ENCODE measurements at places on chromosomes 2 and 18.

- DNase-seq = no peak
Measured at GRCh38 chr2:108933691-108934117, 55.3 kb downstream of the EDAR start.

DNA sequence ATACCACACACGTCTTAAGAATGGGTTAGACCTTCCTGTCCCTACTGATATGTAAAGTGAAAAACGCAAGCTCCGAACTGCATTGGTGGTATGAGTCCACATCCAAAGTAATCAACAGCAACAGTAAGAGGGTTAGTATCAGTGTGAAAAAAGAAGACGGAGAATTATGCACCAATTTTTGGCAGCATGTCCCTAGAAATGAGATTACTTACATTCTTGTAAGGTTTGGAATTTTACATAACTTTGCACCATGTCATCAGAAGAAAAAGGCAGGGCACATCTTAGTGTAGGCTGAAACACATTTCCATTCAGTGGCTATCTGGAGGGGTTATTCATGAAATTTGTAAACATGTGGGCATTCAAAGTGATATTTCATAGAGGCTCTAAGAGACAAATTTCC lies 88.2 kb downstream of the LONRF2 start:
- no peak for DNase-seq

- no peak for DNase-seq
Measured at GRCh38 chr18:10424585-10425307, 29.7 kb upstream of the APCDD1 start.

DNA sequence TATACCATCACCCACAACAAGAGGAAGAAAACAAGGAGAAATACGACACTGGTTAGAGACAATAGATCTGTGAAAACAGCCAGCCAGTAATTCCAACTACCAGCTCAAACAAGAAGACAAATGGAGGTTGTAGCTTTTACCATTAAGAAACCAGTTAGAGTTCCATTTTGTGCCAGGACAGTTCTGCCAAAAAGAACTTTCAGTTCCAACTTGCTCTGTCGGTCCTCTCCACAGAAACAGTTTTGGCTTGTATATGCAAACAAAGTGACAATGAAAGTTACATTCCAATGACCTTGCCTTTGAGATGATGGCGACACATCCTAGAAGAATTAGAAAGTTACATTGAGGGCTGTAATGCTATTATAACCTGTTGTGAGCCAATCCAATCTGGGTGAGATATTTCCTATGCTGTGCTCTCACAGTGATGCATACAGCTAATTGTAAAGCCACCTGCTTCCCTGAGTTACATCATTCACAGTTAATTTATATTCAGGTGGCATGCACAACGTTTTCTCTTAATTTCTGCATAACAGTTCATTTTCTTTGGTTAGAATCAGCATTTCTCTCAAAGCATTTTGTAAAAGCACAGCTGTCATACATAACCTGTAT lies 1378.4 kb upstream of the PIK3C3 start:
- DNase-seq = no peak

DNA sequence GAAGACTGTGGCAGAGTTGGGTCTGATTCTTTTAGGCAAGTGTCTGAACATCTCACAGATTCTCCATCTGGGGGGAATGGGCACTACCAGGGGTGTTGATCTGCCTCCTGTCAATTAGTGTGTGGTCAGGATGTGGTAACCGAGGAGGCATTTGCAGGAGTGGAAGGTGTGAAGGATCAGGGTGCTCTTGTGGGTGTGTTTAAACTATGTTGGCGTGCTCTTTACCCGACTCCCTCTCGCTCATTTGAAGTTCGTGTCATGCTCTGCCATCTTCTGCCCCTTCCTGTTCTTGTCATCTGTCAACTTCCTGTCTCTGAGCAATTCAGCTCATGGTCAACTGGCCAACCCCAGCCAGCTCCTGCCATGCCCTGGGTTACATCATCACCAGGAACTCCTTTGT lies 107.9 kb downstream of the RTN4 start:
- DNase-seq = no peak

- DNase-seq = no peak
Measured at GRCh38 chr18:2912357-2913299, 65.8 kb downstream of the EMILIN2 start.

DNA sequence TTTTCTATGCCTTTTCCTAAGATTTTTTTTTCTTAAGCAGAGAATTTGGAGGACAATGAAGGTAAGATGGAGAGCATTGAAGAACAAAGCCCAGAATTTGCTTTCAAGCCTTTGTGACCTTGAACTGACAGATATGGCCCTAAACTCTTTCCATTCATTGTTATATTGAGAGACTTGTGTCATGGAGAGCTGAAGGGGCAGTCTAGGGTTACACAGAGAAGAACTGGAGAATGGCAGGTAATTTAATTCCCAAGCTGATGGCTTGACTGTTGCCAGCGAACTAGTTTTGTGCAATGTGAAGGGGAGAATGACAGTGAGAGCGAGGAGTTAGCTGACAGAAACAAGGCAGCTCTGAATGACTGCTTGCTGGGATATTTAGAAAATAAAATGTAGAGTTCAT lies 1344.2 kb downstream of the LRP1B start:
- DNase-seq = no peak

GRCh38 chr18:9726936-9727335 lies 18.8 kb downstream of the RAB31 start:
- no peak for DNase-seq

- DNase-seq = no peak
Measured at GRCh38 chr2:208545403-208546042, 138.9 kb downstream of the PTH2R start.

- no peak for DNase-seq
Measured at GRCh38 chr2:219722276-219722879, 94.9 kb downstream of the SLC4A3 start.

DNA sequence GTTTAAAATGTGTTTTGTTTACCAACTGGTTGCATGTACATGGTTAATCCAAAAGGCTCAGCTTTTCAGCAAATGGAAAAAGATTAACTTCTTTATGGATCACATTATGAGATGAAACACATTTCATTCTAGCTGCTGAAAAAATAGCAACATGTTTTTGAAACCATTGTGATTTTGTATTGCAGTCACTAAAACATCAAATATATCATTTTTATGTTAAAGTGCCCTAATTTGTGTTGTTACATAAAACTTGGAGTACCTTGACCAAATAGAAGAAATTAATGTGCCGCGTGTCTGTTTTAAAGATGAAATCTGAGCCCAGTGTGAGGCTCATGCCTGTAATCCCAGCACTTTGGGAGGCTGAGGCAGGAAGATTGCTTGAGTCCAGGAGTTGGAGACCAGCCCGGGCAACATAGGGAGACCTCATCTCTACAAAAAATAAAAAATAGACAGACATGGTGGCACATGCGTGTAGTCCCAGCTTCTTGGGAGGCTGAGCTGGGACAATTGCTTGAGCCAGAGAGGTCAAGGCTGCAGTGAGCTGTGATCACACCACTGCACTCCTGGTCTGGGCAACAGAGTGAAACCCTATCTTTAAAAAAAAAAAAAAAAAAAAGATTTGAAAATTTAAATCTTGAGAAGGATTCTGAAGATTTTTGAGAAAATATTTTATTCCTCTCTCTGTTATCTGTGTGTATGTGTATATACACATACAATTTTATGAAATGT lies 96.6 kb downstream of the FMNL2 start:
- no peak for DNase-seq

- DNase-seq = no peak
Measured at GRCh38 chr18:71370095-71370494, 1081.2 kb downstream of the SOCS6 start.

DNA sequence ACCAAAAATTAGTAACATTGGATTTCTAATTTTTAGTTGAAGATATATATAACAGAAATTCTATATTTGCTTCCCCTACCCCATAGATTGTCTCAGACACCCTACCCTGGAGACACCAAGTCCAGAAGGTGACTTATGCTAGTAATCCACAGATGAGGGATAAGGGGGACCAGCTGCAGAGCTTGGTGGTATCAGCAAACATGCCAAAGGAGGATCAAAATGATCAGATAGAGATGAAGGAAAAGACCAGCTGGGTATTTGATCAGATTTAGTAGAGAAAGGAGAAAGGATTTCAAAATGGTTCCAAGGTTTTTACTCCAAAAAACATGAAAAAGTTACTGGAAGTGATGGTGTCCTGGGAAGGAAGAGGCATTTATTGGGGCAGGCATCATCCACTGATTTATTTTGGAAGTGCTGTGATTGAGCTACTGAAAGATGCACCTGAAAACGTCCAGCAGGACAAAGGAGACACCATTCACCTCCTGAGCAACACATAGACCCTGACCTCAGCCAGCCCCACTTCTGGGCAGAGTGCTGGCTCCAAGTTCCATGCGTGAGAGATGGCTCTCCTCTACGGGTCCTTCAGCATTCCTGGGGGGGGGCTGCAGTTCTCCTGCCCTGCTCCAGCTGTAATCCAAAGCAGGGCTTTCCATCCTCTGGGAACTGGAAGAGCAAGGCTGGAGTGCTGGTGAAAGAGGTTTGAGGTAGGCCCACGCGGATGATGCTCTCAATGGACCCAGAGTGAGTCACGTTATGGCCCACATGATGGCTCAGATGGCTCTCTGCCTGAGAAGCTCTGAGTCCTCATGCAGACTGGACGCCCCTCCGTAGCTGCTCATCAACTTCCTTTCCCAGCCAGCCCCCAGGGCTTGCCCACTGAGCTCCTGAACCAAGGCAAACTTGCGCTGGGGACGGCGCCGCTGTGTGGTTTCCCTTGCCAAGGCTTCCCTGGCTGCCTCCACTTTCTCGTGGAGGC lies 3.7 kb upstream of the LRRFIP1 start:
- no peak for DNase-seq

GRCh38 chr2:26644188-26644835 lies 3.1 kb upstream of the CIB4 start:
- DNase-seq = no peak

DNA sequence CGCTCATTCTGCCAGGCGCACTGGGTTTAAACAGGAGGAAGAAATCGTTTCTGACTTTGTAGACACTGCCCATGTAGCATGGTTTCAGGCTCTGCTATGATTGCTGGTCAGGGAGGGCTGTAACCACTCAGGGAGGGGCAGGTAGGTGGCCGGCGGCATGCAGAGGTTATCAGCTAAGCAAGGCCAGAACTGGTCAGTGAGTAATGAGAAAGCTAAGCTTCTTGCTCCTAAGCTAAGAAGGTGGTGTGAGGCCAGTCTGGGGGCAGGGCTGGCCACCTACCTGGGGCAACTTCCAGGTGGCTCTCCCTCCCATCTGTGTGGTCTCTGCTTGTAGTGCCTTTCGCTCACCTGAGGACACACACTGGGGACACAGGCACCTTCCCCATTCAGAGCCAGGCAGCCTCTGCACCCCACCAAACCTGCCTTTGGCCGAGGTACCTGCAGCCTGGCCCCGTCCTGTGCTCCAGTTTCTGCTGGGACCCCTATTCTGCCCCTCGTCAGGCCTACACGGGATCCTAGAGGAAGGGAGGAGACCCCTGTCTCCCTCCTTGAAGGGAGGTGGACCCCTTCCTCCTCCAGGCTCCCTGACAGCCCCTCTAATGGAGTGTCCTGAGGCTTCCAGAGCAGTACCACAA lies 195.9 kb downstream of the SEPTIN10 start:
- no peak for DNase-seq

DNA sequence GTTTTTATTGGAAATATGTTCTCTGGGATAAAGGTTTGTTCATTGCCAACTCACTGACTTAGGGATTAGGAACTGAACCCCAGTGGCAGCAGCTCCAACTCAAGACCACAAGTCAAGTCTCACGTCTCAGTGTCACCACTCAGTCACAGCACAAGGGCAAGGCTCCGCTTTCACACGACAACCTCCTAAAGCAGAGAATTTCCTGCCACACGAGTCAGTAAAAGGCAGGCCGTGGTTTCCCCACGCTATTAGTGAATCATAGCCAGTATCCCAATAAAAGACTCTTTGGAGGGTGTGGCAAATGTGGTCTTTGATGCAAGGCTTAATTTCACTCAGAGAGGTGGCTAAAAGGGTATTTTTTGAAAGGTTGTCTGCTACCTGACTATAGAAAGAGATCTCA lies 57.6 kb downstream of the PIEZO2 start:
- DNase-seq = no peak

DNA sequence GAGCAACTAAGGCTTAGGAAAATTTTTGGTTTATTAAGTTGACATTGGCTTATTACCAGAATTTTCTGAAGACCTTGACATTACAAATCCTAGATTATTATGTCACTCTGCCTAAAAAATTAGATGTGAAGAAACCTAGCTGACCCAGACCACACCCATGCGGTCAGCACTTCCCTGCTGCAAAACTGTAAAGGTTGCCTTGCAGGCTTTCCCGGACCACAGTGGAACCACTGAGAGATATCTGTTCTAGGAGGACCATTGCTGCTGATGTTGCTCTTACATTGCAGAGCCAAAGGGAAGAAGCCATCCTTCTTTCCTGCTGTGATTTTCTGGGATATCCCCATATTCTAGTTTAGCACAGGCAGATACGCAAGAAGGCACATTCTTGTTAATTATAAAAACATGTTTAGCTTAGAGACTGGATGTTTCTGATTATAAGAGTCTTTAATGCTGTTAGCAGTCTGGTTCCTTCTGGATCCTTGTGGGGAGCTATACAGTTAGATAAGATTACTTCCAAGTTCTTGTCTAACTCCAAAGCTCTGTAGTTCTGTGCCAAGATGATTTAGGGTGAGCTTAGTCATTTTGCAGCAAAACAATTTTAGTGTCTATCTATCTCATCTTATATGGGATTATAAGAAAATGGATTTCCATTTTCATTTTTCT lies 70.2 kb downstream of the AOX1 start:
- no peak for DNase-seq

DNA sequence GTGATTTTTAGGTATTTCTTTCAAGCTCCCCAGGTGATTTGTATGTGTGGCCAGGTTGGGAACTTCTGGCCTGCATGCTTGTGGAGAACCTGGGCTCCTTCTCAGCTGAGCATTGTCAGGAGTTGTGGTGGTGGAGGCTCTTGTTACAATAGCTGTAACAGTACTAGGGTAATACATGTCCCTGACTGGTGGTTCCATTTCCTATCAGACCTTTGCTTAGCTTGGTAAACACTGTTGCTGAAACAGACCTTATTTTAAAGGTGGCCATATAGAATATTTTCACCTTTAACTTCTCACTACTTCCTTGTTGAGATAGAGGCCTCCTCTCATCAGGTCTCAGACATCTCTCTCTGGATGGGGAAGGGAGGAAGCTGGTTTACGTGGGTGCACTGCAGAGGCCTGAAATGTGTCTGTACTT lies 79.2 kb downstream of the SETBP1 start:
- no peak for DNase-seq

- DNase-seq = no peak
Measured at GRCh38 chr2:238505892-238506280, 79.2 kb downstream of the ASB1 start.

- DNase-seq = no peak
Measured at GRCh38 chr18:75185460-75185859, 23.5 kb downstream of the PTGR3 start.

GRCh38 chr2:226845386-226846116 lies 9.7 kb downstream of the RHBDD1 start:
- no peak for DNase-seq

GRCh38 chr18:8322486-8322885 lies 286.8 kb upstream of the RAB12 start:
- DNase-seq = no peak

DNA sequence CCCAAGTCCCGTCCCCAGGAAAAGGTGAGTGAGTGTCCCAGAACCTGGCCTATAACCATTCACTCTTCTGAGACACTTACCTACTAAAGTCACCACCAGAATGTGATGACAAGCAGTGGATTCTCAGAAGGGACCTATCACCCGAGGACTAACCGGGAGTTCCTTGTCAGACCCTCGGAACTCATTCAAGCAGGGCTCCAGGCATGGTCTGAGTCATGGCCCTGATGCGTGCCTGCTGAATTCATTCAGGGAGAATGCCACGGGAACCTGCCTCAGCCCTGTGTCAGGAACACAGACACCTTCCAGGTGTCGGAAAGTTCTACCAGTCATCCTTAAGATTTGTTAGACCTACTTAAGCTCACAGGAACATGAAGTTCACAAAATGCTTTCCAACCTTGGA lies 29.8 kb downstream of the ALPK2 start:
- no peak for DNase-seq

All from T-helper 22 cell (primary cell).